ENCODE measurements at places on chromosomes 5 and 9. TPM values are rescaled to one million over a fixed set of nuclear protein-coding genes. Genes with fewer than 3 reads are reported as not detected.

GRCh38 chr9:78519786-78520185 is 222.9 kb downstream of the PSAT1 start:
- no peak for DNase-seq

HAVCR1 gene
- 0.17 TPM for total RNA-seq

KIF20A gene
- total RNA-seq: 0.59 TPM

DNA sequence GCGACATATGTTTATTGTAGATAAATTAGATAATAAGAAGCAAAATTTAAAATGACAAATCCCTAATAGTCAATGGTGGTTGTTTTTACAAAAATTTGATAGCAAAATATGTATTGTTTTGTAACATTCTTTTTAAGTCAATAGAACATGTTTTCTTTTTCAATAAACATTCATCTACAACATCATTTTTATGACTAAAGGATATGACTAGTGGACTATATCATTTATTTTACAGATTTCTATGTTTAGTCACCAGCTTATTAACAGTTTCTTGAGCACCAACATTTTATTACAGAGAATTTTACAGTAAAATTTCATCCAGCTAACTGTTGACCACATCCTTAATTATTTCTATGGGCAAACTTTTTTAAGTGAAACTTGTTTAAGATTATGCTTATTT is 114.7 kb upstream of the IL7R start:
- DNase-seq: no peak

SPATA31D4 gene
- total RNA-seq: not detected

DNA sequence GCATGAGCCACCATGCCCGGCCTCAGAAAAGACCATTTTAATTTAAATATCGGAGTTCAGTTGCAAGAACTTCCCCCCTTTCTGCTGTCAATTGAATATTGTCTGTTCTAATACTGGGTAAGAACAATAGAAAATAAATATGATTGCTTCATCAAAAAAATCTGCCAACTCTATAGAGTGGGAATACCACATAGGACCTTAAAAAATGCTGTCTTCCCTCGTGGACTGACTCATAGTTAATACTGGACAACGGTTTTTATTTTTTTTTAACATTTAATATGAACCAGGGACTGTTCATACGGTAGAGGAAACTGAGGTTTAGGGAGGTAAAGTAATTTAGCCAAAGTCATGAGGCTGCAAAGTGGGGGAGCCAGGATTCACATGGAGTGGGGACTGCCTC is 9.7 kb downstream of the ZNF462 start:
- no peak for DNase-seq

CAMLG gene
- 17.3 TPM for total RNA-seq

GRCh38 chr5:135568246-135568645 is 10.5 kb downstream of the CXCL14 start:
- DNase-seq: no peak

GRCh38 chr5:39661026-39661779 is 236.4 kb upstream of the DAB2 start:
- no peak for DNase-seq

- no peak for DNase-seq
Measured at GRCh38 chr9:2506321-2506720, 115.3 kb upstream of the VLDLR start.

- peak; percentile 69 for DNase-seq
Measured at GRCh38 chr5:139745800-139746690, 49.6 kb upstream of the PSD2 start.

DNA sequence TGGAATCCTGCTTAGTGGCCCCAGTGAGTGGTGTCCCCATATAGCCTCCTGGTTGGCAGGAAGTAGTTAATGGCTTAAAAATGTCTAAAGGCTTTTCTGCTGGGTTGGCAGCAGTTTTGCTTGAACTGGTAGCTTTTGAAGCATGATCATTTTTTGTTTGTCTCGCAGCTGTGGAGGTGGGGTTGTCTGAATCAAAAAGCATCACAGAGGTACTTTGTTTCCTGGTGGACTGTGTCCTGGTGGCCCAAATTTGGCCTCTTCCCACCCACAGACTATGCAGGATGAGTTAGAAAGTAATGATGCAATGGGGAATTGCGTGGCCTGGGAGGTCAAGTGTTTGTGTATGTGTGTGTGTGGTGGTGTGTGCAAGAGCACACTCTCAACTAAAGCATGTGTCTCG is 322.7 kb downstream of the ARHGEF28 start:
- DNase-seq: no peak

DNA sequence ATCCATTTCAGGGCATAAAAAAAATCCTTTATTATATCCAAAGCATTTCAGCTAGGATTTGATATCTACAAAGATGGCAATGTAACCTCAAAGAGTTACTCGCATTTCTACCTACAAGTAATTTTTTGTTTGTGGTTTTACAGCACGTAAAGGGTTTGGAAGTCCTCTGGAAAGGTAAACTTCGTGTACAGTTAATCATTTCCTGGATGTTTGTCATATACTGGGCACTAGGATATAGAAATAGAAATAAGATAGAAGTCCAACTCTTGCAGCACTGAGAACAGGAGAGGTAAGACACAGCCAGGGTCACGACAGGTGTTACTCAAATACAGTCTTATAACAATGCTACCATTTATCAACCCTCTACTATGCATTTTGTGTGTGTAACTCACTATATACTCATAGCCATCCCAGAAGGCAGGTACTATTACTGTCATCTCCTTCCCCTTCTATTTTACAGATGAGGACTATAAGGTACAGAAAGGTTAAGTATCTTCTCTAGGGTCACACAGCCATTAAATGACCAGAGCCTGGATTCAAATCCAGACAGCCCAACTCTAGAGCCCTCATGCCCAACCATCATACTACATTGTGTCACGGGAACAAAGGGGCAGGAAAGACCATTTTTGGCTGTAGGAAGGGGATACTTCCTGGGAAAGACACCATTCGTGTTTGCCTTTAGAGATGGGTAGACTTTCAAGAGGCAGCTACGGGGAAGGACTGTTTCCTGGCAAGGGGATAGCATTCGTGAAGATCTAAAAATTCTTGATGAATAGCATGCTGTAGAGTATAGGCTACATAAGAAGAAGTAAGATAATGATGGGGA is 19.0 kb downstream of the NDUFA8 start:
- no peak for DNase-seq

GRCh38 chr5:146947181-146947941 is 68.8 kb upstream of the PPP2R2B start:
- DNase-seq: no peak

- no peak for DNase-seq
Measured at GRCh38 chr5:14421851-14422250, 159.7 kb upstream of the OTULINL start.

ALDH1A1 gene
- total RNA-seq: 23.3 TPM

HMMR gene
- 0.72 TPM for total RNA-seq

- DNase-seq: no peak
Measured at GRCh38 chr9:99832558-99832864, 10.8 kb downstream of the NR4A3 start.

CXXC5 gene
- total RNA-seq: 75.7 TPM

LMAN2 gene
- 61.2 TPM for total RNA-seq

CTSV gene
- 0.27 TPM for total RNA-seq

WDR38 gene
- not detected for total RNA-seq

TMEFF1 gene
- total RNA-seq: not detected

CTXN3 gene
- total RNA-seq: not detected

DNA sequence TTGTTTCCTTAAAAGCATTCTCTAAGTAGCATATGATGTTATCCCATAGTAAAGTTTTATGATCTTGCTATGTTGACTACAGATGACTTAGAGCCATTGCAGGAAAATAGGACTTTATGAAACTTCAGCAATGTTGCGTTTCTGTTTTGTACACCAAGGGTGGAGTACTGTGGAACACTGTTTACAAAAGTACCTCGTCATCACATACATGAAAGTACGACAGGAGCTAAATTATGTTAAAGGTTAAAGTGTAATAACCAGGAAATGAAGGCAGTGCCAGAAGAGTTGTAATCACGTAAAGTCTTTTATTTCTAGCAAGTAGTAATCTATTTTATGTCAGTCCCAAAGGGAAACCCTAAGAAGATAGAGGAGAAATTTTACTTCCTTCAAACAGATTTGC is 50.9 kb downstream of the C9orf85 start:
- DNase-seq: no peak

GRCh38 chr5:11385251-11385900 is 518.9 kb downstream of the CTNND2 start:
- DNase-seq: no peak

LYRM7 gene
- total RNA-seq: 34.9 TPM

DNA sequence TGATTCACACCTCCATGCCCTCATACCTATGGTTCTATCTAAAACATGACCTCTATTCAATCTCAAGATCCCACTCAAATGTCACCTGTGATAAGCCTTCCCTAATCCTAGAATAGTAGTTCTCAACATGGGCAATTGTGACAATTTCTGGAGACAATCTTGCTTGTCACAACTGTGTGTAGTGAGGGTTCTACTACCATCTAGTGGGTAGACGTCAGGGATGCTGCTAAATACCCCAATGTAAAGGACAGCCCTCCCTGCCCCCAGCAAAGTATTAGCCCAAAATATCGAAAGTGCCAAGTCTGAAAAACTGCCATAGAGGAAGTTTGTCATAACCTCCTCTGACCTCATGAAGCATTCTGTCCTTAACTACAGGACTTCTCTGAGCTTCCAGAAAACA is 32.0 kb downstream of the TBCA start:
- no peak for DNase-seq

DNA sequence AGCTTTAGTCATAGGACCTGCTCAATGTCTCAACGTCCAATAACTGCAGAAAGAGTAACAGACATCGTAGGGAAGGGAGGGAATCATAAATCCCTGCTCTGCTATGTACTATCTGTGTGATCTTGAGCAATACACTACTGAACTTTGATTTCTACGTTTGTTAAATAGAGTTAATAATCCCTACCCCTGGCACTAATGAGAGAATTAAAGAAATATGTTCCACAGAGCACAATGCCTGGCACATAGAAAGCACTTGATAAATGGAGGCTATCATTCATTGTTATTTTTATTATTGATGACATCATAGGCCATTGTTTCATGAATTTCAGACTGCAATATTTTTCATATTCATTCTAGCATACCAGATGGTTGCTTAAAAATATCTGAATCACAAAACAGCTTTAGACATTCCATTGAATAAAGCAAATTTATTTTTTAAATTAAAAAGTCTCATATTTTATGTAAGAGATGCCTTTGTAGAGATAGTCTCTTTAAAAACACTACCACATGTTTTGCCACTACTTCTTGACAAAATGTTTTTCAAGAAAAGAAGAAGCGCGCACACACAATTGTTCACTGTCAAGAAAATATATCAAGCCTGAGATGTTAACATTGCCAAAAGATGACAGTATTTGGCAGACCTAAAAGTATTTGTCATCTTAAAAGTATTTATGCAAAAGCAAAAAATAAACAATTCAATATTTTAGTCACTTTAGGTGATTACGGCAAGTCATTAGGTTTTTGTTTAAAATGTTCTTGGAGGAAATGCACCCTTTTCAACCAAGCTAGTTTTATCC is 108.5 kb downstream of the EBF1 start:
- DNase-seq: no peak

DNA sequence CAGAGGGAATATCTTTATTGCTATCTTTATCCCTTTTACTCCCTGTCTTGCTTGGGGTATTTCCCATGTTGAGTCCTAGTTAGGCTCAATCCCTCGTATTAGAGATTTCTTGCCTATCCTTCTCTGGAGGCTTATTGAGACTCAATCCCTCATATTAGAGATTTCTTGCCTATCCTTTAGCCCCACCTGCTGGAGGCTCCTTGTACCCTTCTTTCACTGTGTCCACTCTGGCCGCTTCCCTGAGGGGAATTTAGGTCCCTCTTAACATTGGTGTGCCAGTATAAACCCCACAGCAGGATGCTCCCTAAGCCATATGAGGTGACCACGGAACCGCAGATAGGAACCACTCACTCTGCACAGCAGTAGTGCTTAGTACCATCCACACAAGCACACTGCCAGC is 110.7 kb upstream of the MAMDC2 start:
- DNase-seq: no peak

CCDC187 gene
- total RNA-seq: not detected

CNTFR gene
- 3.3 TPM for total RNA-seq

- DNase-seq: no peak
Measured at GRCh38 chr5:170632266-170632984, 128.6 kb downstream of the KCNIP1 start.

- no peak for DNase-seq
Measured at GRCh38 chr5:16995372-16995771, 59.3 kb upstream of the MYO10 start.

TSLP gene
- 7.2 TPM for total RNA-seq

BTNL8 gene
- total RNA-seq: 0.27 TPM

PCDHB16 gene
- 2.7 TPM for total RNA-seq

DNA sequence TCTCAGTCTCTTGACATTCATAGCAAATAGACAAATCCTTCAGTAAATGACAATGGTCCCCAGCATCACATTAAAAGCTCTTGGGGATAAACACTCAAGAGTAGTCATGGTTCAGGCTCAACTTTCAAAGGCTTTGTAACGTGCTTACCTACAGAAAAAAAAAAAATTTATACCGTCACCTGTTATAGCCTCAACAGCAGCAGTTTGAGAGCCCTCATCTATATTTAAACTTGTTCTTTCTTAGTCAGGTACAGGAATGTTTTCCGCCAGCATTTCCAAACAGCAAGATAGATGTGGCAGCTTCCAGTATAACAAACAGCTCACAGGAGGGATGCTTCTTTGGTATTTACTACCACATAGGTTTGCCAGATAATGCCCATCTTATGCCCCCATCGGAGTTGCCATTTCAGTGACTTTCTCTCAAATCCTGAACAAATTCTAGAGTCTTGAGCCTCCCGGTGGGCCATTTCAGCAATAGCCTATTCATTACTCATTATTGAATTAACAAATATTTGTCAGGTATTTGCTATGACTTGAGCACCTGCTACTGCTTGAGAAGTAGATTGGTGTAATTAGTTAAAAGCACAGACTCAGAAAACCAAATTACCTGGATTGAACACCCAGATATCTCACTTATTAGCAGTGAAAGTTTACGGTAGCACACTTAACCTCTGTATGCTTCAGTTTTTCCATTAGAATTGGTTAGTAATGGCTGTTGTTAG is 470.0 kb downstream of the EBF1 start:
- no peak for DNase-seq

- DNase-seq: no peak
Measured at GRCh38 chr5:156560002-156560401, 233.0 kb downstream of the SGCD start.

CD14 gene
- 31.0 TPM for total RNA-seq

- DNase-seq: no peak
Measured at GRCh38 chr9:694092-694402, 147.4 kb upstream of the DMRT1 start.

C9 gene
- not detected for total RNA-seq

DNA sequence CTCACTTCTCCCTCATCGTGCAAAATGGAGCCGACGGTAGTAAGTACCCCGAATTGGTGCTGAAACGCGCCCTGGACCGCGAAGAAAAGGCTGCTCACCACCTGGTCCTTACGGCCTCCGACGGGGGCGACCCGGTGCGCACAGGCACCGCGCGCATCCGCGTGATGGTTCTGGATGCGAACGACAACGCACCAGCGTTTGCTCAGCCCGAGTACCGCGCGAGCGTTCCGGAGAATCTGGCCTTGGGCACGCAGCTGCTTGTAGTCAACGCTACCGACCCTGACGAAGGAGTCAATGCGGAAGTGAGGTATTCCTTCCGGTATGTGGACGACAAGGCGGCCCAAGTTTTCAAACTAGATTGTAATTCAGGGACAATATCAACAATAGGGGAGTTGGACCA is 979 bp downstream of the PCDHGA12 start:
- no peak for DNase-seq

- DNase-seq: no peak
Measured at GRCh38 chr5:177457852-177458681, 11.5 kb downstream of the PRR7 start.

CACNA1B gene
- total RNA-seq: 0.20 TPM

FAM78A gene
- 69.1 TPM for total RNA-seq

- DNase-seq: peak; percentile 35
Measured at GRCh38 chr5:9156282-9156681, 389.6 kb downstream of the SEMA5A start.
